ENCODE measurements at places on chromosomes 3 and 15.

GRCh38 chr3:184361532-184361931 is at the start of the genes CLCN2 and POLR2H:
Gene CLCN2, minus strand, starts transcription at chr3:184361605. Its CDS starts 126 bp downstream, at chr3:184361479.
Gene POLR2H, plus strand, starts transcription at chr3:184361710. Its CDS starts 1,783 bp downstream, at chr3:184363493.
- no peak for DNase-seq

DNA sequence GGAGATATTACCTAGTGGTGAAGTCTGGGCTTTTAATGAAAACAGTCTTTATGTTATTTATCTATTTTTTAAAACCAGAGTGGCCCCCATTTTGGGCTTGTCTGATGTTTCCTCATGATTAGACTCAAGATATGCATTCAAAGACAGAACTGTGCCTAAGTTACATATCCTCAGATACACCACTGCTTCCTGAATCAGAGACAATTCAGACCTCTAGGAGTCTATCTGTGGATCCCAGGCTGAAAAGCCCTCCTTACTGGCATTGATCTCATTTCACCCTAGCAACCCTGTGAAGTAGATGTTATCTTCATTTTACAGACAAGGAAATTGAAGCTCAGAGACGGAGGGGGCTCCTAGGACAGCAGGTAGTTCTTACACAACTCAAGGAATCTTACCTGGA is 16.8 kb upstream of the TGM5 start:
- no peak for DNase-seq

GRCh38 chr3:98817547-98818041 is 54.5 kb downstream of the ST3GAL6 start:
- no peak for DNase-seq

DNA sequence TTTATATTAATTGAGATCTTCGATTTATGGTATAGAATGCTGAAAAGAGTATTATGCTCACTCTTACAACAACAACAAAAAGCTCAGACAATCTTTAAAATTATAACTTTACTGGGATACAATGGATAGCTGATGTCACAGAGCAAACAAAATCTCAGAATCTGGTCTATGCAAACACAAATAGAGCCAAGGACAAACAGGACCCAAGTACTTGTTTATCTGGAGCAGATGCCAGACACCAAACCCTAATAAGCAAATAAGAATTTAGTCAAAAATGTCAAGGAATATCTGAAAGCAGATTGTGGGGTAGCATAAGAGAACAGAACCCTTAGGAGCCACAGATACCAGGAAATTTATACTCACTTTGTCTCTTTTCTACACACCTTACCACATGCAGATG is 302.2 kb downstream of the CGGBP1 start:
- DNase-seq = no peak

- no peak for DNase-seq
Measured at GRCh38 chr15:71448688-71449114, 333.4 kb downstream of the THSD4 start.

GRCh38 chr15:33098094-33099058 is 96.1 kb downstream of the FMN1 start:
- no peak for DNase-seq

- DNase-seq = no peak
Measured at GRCh38 chr3:111032677-111033076, 38.9 kb upstream of the NECTIN3 start.

- no peak for DNase-seq
Measured at GRCh38 chr3:137647179-137647578, 116.9 kb upstream of the SOX14 start.

DNA sequence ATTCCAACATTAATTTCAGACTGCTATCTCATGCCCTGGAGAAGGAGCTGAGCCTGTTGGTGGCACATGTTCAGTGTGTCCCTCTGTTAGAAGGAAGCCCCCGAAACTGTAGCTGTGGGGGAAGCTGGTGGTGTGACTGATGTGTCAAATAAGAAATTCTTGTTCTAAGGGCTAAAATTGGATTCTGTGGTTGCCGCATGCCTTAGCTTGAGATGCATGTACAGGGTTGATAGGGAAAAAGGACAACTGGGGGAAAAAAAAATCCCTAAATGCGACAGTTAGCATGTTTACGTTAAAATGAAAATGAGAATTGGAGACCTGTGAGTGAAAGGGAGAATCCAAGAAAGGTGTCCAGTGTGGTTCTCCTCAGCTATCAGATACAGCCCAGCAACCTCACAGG is 58.6 kb downstream of the MED12L start:
- no peak for DNase-seq

GRCh38 chr3:22587446-22587845 is 615.7 kb upstream of the UBE2E2 start:
- DNase-seq = no peak

- DNase-seq = no peak
Measured at GRCh38 chr3:43728476-43728875, 37.7 kb downstream of the ABHD5 start.

DNA sequence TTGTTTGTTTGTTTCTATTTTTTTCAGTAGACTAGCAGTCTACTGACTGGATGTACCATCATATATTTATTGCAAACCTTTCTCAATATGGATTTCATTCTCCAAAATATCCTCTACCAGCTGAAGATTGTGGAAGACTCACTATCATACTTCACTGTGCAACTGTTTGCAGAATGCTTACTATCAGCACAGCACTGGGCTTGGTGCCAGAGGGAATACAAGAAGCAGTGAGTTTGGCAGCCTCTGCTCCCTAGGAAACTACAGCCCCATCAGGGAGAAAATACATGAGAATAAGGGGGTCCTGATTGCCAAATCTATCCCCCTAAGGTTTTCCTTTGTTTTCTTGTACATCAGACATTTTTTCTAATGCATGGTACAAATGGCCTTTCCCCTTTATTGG is 27.5 kb downstream of the AQP9 start:
- DNase-seq = no peak

DNA sequence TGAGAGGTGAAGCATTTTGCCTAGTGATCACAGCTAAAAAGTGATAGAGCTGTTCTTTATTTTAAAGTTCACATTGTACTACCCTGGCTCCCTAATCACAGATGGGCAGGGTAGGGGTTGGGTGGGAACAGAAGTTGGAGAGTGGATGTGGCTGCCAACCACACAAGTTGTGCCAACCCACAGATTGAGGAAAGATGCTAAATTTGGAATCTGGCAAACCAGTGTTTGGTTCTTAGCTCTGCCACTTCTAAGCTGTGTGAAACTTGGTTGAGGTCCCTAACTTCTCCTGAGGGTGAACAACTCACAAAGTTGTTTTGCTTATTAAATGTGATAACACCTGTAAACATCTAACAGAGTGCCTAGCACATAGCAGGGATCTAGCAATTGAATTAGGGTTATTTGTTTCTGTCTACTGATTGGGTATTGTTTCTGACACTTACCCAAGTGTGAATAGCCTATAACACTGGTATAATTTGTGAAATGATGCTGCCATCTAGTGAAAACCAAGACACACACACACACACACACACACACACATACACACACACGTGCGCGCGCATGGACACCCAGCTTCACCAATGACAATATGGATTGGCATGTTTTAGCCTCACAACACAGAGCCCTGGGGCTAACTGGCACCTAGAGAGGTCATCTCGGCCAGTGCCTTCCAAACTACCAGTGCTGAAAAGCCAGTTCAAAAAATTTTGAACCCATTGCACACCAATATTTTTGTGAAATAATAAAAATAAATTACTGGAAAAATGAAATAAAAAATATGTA is 25.3 kb downstream of the ADGRG7 start:
- DNase-seq = no peak

DNA sequence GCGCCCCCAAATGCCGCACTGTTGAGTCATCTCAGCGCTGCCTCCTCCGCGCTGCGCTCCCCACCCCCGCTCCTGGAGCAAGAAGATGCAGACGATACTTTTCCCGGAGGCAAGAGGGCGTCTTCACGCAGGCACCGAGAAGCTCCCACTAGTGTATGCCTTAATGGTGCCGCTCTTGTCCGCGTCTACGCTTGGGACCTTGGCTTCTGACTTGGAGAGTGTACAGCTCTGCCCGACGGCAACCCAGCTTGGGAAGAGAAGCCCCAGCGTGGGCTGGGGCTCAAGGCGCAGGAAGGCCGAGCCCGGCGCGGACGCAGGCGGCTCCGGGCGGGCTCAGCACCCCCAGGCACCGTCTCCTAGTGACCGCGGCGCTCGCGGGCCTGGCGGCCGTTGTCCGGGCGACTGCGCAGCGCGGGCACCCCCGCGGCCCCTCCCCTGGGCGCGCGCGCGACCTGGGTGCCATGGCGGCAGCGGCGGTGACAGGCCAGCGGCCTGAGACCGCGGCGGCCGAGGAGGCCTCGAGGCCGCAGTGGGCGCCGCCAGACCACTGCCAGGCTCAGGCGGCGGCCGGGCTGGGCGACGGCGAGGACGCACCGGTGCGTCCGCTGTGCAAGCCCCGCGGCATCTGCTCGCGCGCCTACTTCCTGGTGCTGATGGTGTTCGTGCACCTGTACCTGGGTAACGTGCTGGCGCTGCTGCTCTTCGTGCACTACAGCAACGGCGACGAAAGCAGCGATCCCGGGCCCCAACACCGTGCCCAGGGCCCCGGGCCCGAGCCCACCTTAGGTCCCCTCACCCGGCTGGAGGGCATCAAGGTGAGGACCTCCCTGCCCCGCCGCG is at the start of gene P4HTM:
P4HTM (plus strand) TSS at position 446 of the 840 bp plus-strand sequence; CDS start at position 462, 16 bp downstream.
- peak; percentile 60 for DNase-seq

DNA sequence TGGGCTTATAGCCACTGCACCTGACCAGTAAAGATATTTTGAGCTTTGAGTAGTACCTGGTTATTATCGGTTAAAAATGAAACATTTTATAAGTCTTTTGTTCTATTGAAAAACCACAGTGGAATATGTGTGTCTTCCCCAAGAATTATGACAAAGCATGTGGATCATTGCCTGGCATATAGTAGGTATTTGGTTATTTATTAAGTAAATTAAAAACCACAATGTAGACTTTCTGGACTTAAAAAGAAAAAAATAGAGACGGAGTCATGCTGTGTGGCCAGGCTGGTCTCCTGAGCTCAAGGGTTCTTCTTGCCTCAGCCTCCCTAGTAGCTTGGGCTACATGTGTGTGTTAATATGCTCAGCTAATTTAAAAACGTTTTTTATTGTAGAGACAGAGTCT is 43.5 kb downstream of the UBE2E2 start:
- no peak for DNase-seq

GRCh38 chr15:42528970-42529369 is 19.6 kb downstream of the LRRC57 start:
- DNase-seq = no peak

DNA sequence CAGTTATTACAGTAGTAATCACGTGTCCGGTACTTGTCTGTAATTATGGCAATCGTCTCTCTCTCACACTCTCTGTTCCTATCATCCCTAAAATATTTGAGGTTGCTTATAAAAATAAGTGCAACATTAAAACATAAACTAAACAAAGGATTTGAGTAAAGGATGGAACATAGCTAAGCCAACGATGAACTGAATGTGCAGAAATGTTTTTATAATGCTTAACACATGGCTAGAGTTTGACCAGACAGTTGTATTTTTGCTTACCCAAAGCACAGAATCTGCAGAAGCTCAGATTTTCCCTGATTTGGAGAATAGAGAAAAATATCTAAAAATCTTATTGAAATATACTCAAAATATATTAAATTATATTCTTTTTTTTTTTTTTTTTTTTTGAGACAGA is 1030.9 kb downstream of the NAALADL2 start:
- DNase-seq = no peak

DNA sequence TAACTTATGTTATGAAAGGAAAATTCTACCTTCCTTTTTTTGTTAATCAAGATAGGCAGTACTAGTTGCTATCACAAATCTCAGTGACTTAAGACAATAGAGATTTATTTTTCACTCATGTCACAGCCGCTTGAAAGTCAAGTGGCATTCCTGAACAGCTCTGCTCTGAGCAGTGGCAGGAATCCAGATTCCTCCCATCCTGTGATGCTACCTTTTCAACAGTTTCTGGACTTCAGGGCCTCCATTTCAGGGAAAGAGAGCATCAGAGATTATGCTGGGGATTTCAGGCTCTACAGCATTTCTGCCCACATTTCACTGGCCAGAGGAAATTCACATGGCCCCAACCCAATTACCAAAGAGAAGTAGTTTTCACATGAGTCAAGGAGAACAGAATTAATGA is 83.4 kb downstream of the IL1RAP start:
- no peak for DNase-seq

DNA sequence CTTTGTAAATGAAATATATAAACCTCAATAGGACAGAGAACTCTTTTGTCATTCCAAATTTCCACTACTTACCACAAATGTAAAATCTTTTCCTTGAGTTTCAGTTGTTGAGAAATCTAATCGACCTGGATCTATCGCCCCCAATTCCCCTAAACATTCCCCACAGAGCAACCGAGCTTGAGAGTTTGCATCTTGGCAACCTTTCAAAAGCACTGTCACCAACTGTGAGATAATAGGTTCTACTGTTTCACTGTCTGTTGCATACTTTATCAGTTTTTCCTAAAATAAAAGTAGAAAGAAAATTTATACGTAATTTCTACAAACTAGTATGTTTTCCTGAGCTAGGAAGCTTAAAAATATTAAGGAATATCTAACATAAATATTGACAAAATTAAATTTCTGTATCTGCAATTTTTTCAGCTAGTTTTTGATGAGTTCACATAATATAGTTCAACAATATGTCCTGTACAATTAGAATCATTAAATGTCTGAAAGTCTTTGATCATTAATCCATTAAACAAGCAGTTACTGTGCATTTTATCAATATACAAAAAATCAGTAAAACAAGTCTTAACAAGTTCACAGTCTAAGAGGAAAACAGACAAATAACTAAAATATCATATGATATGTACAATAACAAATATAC is 54.5 kb downstream of the ATR start:
- DNase-seq = no peak

DNA sequence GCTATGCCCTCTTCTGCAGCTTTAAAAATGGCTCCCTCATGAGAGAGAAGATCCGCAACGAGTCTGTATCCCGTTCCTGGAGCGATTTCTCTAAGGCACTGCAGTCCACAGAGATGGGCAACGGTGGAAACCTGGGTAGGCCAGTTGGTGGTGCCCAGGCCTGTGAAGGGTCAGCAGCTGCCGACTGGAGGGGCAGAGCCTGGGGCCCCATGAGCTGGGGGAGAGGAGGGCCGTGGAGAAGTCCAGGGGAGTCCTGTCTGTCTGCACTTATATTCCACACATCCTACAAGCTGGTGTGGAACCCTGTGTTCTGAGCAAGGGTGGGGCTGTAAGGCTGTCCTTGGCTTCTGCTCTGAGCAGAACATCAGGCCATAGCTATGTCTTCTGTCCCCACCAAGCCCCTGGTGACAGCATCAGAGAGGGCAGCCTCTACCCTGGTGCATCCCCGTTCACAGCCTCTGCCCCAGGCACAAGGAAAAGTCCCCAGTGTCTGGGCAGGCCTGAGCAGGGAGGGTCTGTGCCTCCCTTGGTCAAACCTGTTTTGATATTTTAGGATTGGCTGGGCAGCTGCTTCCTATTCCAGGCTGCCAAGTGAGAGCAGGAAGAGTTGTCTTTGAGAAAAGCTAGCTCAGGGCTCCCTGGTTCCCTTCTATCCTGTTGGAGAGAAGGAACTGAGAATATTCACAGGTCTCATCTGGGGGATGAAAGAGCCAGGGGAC is 29.7 kb downstream of the XYLB start:
- no peak for DNase-seq

- no peak for DNase-seq
Measured at GRCh38 chr15:69386284-69386683, 27.9 kb upstream of the KIF23 start.

DNA sequence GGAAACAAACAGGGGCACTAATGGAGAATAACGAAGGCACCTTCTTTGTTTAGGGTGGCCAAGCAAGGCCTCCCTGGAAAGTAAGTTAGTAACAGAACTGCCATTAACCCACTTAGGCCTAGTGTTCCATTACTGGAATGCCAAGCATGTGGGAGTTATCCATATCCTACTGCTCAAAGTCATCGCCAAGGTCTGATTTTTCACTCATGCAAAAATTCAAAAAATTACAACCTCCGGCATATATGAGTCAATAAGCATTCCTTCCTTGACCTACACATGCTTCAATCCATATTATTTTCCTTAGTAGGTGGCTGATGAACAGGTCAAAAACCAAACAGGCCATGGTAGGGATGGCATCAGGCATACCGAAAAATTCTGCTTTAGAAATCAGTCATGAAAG is 1097.2 kb downstream of the FHIT start:
- no peak for DNase-seq

Data from activated naive CD4-positive, alpha-beta T cell (primary cell).